ENCODE measurements at places on chromosomes 2 and 18.

- no peak for DNase-seq
Measured at GRCh38 chr18:10249270-10249669, 205.2 kb upstream of the APCDD1 start.

DNA sequence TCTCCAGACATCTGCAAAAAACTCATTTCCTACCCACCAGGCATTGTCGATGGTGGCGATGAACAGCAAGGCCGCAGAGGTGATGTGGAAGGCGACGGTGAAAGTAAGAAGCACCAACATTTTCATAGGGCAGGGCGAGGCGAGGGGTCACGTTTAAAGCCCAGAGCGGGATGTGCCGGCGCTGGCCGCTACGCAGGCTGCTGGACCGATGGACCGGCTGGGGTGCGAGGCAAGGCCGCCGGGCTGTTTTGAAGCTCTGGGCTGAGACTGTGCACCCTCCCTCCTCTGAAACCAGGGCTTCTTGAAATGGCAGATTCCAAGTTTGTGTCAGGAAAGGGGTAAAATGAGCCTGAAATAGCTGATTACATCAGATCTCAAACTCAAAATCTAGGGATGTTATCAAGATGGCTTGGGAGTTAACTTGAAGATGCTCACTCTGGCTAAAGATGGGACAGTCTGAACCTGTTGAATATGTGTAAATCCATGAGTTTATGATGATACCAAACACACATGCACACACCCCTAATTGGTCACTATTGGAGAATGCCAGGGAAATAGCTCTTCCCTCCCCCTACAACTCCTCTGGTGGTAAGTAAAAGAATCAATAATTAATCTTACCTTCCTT is 31.6 kb upstream of the GAREM2 start:
- no peak for DNase-seq

- DNase-seq = no peak
Measured at GRCh38 chr2:105821428-105822125, 76.9 kb downstream of the NCK2 start.

DNA sequence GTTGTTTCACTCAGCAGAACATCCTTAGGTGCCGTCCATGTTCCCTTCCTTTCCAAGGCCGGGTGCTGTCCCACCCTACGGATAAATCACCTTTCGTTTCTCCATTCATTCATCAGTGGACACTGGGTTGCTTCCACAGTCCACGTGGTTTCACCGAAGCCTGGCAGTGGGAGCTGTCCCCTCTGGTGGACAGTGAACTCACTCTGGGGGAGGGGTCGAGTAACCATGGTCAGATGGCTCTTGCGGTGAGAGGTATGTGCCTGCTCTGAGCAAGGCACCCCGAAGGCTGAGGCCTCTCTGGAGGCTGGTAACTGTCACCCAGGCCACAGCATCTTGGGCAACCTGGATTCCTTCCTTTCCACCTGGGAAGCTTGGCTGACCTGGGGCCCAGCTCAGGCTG is 61.5 kb upstream of the TWIST2 start:
- DNase-seq = no peak

DNA sequence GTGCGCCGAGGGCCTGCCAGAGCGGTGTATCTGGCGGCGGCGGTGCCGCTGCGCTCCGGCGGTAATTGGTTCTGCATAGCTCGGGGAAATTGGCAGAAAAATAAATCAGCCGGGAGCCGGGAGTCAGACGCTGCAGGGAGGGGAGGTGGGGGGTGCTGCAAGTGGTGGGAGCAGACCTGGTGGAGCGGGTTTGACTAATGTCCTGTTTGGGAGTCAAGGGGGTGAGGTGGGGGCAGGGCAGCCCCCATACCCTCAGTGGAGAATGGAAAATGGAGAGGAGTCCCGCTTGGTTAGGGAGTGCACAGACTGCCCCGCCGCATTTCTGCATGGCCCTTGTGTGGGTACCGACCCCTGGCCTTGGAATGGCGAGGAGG is 107.3 kb downstream of the DYSF start:
- no peak for DNase-seq

GRCh38 chr2:117888897-117889296 is 74.4 kb downstream of the DDX18 start:
- no peak for DNase-seq

DNA sequence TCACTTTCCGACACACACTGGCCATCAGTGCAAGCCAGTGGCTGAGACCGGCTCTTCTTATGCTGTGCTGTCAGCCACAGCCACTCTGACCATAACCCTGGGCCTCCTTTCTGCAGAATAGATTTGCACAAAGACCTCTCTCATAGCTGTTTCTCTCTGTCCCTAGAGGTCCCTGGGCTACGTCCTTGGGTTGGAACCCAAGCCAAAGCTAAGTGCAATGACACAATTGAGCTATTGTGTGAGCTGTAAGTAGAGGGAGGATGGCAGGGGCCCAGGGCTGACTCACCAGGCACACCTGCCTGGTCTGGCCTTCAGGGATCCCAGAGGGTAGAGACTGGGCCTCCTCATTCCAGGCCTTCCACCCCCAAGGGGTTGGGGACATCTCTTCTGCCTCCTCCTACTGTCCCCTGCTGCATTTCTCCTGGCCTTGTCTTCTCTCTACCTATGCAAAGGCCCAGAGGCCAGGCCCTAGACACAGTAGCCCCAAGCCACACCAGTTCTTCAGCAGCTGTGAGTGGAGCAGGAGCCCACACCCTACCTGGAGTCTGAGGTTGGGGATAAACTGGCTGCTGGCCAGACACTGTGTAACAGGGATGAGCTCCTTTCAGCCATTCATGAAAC is 174.6 kb downstream of the NCK2 start:
- DNase-seq = no peak

- DNase-seq = no peak
Measured at GRCh38 chr2:220528180-220528675, 900.8 kb downstream of the SLC4A3 start.

- DNase-seq = peak; percentile 76
Measured at GRCh38 chr18:2515908-2516625, 55.2 kb downstream of the METTL4 start.

DNA sequence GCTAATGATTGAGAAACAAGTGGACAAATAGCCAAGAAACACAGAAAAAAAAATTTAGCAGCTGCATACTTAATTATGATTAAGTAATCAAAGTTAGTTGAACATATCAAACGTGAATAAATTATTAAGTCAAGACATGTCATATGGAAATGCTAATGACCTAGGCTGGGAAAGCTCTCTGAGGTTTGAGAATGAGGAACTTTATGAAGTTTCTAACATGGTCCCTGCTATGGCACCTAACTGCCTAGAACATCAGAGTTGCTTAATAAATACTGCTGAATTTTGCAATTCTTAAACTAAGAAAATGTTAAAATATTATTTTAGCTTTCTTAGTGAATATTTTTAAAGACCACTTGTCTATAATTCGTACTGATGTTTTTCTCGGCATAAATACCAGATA is 99.8 kb downstream of the AFF3 start:
- DNase-seq = no peak

- DNase-seq = no peak
Measured at GRCh38 chr2:149507974-149508373, 79.6 kb downstream of the MMADHC start.

Measured in amniotic epithelial cell (primary cell).